ENCODE measurements at places on chromosomes 12 and 14.

GRCh38 chr14:101184104-101184455 lies 280.6 kb upstream of the RTL1 start:
- no peak for DNase-seq

GRCh38 chr14:31206536-31207286 lies 882 bp downstream of the HECTD1 start:
- DNase-seq: peak; percentile 30

- no peak for DNase-seq
Measured at GRCh38 chr12:19298836-19299605, 140.3 kb upstream of the AEBP2 start.

GRCh38 chr14:62436261-62436660 lies 609.0 kb downstream of the KCNH5 start:
- DNase-seq: no peak

- no peak for DNase-seq
Measured at GRCh38 chr12:66636771-66637170, 42.1 kb downstream of the GRIP1 start.

- DNase-seq: no peak
Measured at GRCh38 chr12:65510584-65511050, 232.1 kb downstream of the MSRB3 start.

GRCh38 chr14:76376409-76376877 lies 506 bp downstream of the ESRRB start:
- no peak for DNase-seq

DNA sequence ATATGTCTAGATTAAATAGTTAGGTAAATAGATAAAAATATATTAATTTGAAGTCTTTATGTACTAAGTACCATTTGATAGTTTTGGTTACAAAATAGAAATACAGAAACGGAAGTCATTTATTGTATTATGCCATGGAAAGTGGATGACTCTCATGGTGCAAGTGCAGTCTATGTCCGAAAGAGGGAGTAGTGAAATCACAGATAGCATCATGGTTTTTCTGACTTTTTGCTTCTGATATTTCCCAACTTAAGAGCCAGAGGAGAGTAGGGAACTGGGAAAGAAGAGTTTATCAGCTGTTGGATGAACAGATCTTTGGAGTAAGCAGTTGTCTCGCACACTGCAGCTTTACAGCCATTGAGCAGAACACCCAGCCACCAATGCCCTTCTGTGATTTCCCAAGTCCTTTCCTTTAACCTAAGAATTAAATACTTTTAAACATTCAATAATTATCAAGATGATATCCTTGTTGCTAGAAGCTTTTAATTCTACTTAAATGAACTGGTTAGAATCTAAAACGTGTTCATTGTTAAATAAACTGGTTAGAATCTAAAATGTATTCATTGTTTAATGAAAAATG lies 18.4 kb upstream of the SRGAP1 start:
- DNase-seq: no peak

- peak; percentile 14 for DNase-seq
Measured at GRCh38 chr12:57836442-57837375, 9.8 kb downstream of the CTDSP2 start.

DNA sequence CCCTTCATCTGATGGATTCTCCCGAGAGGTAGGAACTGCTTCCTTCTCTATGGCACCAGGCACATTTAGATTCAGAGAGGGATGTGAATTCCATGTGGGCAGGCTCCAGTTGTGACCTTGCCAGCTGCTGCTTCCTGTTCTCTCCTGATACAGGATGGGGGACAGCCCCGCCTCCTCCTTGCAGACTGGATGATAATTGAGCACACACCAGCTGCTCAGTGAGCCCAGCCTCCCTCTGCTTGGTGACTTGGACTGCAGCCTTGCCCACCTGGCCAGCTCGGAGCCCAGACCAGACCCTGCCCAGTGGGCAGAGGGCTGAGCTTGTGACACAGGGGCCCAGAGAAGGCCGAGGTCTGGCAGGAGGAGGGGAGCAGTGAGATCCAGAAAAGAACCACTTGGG lies 90.2 kb downstream of the CALM1 start:
- peak; percentile 27 for DNase-seq

DNA sequence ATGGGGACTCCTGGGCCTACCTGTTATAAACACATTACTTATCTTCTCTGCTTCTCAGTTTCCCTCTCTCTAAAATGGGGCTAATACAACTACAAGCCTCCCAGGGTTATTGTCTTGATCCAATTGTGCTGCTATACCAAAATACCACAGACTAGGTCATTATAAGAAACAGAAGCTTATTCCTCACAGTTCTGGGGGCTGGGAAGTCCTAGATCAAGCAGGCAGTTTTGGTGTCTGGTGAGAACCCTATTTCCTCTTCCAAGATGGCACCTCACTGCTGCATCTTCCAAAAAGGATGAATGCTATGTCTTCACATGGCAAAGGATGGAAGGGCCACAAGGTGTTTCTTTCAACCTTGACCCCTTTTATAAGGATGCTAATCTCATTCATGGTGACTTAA lies 732.9 kb upstream of the TBX3 start:
- no peak for DNase-seq

- DNase-seq: no peak
Measured at GRCh38 chr14:103045371-103045869, 11.9 kb downstream of the CDC42BPB start.

GRCh38 chr14:93011141-93011529 lies 88.2 kb downstream of the CHGA start:
- DNase-seq: no peak

DNA sequence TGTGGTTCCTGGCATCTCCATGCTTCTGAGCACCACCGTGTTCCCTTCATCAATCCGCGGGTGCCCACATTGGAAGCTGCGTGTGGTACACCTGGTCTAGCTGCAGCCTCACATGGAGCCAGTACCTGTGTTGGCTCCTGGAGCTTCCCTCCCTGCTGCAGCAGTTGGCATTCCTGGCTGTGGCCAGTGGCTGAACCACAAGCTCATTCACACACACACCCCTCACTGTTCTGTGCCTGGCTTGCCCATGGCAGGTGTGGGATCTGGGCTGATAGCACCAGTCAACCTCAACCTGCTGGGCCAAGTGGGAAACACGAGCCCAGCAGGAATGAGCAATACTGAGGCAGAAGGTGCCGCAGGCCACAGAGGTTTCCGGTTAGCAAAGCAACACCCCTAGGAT lies 256.2 kb upstream of the LRFN5 start:
- DNase-seq: no peak

DNA sequence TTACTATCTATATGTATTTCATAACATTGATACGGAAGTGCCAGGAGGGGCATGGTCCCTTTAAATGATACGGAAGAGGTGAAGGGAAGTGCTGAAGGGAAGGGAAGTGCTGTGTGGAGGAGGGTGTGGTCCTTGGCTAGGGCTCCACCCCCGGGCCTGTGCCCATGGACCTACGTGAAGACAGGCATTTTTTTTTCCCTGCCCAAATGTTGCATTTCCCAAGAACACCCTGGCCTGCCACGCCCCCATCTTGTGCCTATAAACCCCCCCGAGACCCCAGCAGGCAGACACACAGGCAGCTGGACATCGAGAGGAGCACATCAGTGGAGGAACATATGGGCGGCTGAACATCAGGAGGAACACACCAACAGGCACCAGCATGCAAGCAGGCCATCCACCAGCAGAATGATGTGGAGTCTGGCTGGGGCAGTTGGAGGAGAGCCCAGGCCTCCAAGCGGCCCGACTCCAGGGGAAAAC lies 134.1 kb downstream of the SLC41A2 start:
- no peak for DNase-seq

DNA sequence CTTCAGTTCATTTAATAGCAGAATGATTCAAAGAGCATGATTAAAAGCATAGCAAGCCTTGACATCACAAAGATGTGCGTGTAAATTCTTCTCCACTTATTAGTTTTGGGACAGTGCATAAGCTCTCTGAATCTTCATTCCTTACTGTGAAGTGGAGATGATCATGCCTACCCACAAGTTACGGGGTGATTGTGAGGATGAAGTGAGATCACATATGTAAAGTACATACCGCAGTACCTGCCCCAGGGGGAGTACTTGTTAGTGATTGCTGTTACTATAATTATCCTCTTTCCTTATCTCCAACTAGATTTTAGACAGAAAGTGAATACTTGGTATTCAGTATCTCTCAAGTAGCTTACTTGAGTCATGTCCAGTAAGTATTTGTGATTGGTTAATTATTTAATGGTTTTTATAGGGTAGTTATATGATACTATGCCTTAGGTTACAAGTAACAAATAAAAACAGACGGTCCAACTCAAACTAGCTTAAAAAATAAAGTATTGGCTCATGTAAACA lies 6.0 kb downstream of the RAD9B start:
- DNase-seq: no peak

DNA sequence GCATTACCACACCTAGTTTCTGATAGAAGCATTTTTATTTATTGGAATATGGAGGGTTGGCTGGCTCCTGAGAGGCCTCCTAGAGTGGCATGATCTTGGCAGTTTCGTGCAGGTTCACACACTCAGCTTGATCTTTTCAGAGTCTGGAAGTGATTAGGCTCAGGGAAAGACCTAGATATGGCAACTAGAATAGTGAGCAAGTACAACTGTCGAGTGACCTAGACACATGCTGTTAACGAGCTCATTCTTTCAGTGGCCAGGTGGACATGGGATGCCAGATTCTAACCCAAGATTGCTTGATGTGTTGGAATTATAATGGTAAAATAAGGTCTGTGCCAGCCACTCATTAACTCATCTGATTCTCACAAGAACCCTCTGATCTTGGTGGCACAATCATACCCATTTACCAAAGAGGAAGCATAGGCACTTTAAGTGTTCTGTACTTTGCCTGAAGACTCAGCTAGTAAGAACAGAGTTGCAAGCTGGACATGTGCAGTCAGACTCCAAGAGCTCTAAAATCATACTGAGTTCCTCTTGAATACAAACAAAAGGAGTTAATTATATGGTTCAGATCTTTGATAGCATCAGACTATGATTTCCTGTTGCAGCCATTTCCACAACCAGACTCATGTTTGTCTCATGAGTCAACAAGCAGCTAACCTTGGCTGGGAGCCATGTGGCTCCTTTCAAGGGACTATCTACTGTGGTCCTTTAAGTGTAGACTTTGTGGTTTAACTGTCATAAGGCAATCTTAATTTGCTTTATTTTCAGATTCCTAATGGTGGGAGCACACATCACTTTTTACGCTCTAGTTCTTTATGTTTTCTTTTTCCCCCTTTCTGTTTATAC lies 144.2 kb downstream of the PLEKHA5 start:
- DNase-seq: no peak

DNA sequence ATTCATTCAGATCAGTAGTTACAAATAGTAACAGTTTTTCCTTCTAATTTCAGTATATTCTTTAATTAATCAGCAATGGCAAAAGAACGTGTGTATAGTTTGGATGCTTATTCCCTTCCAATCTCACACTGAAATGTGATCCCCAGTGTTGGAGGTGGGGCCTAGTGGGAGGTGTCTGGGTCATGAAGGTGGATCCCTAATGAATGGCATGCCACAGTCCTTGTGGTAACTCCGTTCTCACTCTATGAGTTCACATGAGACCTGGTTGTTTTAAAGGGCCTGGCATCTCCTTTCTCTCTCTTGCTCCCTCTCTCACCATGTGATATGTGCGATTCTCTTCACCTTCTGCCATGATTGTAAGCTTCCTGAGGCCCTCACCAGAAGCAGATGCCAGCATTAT lies 18.9 kb upstream of the SYNDIG1L start:
- no peak for DNase-seq

- DNase-seq: no peak
Measured at GRCh38 chr14:22300646-22301045, 288.4 kb downstream of the DAD1 start.

DNA sequence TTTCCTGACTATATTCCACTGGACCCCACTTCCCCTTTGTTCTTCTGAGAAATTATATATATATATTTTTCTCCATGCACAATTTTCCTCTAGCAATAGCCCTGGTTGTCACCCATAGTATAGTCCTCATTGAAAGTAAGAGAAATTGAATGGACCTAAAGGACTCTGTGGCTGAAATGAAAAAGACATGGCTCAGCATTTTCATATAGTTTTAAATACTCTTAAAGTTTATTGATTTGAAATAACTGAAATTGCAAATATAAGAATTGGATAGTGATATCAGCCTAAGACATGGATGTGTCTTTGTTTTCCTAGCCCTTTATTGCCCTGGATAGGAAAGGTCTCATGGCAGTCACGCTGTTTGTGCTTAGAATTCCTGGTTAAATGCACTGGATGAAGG lies 113.8 kb downstream of the ANO6 start:
- no peak for DNase-seq

DNA sequence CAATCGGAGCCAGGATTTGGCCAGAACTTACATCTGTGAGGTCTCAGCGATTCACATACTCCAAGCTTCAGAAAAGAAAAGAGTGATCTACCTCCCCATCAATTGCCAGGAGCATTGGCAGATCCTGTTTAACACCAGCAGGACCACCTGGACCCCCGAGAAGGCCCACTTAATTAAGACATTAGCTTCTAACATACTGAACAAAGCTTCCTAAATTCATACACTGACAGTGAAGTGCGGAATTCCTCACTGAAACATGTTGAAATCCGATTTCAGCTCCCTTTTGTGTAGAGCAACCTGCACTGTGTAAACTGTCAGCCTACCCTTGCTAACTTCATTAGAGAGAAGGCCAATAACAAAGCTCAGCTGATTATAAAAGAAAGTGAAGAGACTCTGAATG lies 274.0 kb downstream of the NOVA1 start:
- DNase-seq: no peak

- no peak for DNase-seq
Measured at GRCh38 chr14:69675245-69675583, 63.8 kb downstream of the SUSD6 start.

DNA sequence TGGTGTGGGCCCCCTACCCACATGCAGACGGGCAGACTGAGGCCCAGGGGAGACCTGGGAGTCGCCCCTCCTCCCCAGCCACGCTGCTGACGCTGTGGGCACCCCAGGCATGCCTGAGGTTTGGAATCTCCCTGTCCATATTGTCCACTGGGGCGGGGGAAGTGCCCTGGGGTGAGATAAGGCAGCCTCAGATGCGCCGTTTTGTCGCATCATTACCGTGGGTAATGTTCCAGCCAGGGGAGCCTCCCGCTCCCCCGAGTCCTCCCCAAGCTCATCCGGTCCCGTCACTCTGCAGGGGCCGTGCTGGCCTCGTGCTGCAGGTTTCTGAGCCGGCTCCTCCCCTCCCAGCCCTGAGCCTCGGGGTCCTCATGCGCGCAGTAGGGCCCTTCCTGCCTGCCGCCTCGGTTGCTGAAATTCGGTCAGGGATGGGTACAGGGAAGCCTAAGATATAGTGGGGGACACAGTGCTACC lies 11.4 kb downstream of the INF2 start:
- no peak for DNase-seq

GRCh38 chr14:69982220-69982839 lies 103.1 kb downstream of the SMOC1 start:
- no peak for DNase-seq

- no peak for DNase-seq
Measured at GRCh38 chr14:50835280-50835679, 4.3 kb upstream of the NIN start.

DNA sequence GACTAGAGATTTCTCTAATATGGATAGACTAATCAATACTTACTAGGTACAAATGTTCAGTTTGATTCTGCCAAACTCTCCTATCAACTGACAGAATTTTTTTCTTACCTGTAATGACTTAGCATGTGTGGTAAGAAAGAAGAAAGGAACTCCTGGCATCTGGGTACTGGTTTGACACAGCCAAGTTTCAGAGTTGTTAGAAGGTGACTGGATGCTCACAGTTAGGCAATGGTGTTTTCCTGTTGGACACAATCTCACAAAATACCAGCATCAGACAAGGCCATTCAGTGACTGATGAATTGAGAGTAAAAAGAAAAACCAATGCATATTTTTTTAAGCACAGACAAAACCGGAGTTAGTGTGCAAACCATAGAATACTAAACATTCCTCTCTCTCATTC lies 4.2 kb downstream of the MUCL1 start:
- DNase-seq: no peak

Data from NCI-H187 (cell line).